ENCODE measurements at places on chromosomes 5 and 9.

- no peak for DNase-seq
Measured at GRCh38 chr5:73031839-73032238, 76.0 kb downstream of the FCHO2 start.

DNA sequence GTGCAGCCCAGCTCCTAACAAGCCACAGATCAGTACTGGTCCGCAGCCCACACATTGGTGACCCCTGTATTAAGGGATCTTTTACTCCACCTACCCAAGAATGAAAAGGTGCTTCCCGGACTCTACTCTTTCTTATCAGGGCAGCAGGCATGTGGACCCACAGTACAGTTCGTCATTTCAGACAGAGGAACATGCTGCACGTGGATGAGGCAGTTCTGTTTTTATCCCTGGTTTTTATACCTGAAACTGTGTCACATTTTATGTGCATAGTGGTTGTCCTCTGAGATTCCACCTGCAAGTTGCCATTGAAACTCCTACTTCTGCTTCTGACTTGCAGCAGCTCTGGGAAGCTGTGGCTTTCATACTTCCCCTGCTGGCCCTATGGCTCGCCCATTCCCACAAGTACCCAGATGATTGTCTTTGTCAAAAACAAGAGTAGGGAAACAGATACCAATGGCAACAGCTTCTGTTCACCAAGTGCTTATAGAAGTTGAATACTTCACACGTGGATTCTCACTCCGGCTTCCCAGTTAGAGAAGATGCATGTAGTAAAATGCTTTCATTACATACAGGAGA lies 208.0 kb downstream of the TRIO start:
- DNase-seq, result no peak

- DNase-seq, result no peak
Measured at GRCh38 chr5:129807162-129807814, 59.4 kb downstream of the MINAR2 start.

DNA sequence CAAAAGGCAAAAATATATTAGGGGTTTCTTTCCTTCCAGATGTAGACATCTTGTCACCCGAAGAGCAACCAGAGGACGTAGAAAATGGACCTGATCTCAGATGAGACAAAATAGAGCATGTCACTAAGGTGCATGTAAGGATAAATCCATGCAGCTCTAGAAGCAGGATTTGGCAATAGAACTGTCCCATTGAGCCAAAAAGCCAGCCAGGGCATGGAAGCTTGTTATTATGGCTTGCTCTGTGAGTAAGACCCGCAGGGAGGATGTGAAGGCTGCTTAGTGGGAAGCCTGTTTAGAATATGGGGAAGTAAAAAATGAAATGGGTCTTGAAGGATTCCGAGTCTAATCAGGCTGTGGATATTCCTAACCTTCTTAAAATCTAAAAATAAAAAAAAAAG lies 165.6 kb upstream of the MPDZ start:
- DNase-seq, result no peak

DNA sequence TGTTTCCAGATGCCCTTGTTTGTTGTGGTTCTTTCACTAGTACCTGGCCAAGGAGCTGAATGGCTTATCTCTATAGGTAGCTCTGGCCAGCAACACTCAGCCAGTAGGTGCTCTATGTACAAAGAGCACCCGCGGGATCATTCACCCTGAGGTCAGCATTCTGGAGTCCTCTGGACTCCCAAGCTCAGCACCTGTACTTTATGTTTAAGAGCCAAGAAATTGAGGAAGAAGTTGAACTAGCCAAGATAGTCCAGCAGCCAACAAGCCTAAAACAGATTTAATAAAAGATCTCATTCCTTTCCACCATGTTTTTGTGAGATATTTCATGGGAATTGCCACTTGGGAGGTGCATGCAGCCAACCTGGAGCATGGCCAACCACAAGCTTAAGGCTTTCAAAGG lies 242.6 kb upstream of the PAPPA start:
- DNase-seq, result no peak

GRCh38 chr9:121685795-121686377 lies 34.5 kb downstream of the DAB2IP start:
- DNase-seq, result no peak

- no peak for DNase-seq
Measured at GRCh38 chr9:95807326-95807947, 68.1 kb upstream of the ERCC6L2 start.

GRCh38 chr5:180563994-180564393 lies 27.3 kb downstream of the SCGB3A1 start:
- no peak for DNase-seq

GRCh38 chr5:33753704-33754103 lies 138.1 kb downstream of the ADAMTS12 start:
- DNase-seq, result no peak
